Pancreas (tissue), 10 donors: ENCODE measurements at places on chromosomes 12 and 14. TPM values are rescaled to one million over a fixed set of nuclear protein-coding genes. Genes with fewer than 3 reads are reported as not detected.

Gene GLT1D1
- 0.22 TPM for total RNA-seq

Gene KRT2
- not detected for total RNA-seq

Gene B4GALNT3
- 3.8 TPM for total RNA-seq

Gene GPRC5D
- not detected for total RNA-seq

Gene FOXM1
- not detected for total RNA-seq

Gene CD163
- 66.3 TPM for total RNA-seq

Gene CCT2
- total RNA-seq, result 66.9 TPM

Gene GLIPR1L1
- not detected for total RNA-seq

Gene OAS3
- 2.9 TPM for total RNA-seq

Gene KRT78
- 0.56 TPM for total RNA-seq

Gene FAM90A1
- total RNA-seq, result 1.6 TPM

Gene GAS2L3
- 1.7 TPM for total RNA-seq

Gene OR9K2
- total RNA-seq, result not detected

Gene MCRS1
- total RNA-seq, result 19.3 TPM

Gene TSHR
- 0.41 TPM for total RNA-seq

Gene PLCZ1
- not detected for total RNA-seq
